Gastroesophageal sphincter (tissue), 4 donors: ENCODE measurements at places on chromosomes 7 and 10. TPM values are rescaled to one million over a fixed set of nuclear protein-coding genes. Genes with fewer than 3 reads are reported as not detected.
A peak's percentile ranks its signal among the peaks of the same experiment; 100 is the strongest.

DNA sequence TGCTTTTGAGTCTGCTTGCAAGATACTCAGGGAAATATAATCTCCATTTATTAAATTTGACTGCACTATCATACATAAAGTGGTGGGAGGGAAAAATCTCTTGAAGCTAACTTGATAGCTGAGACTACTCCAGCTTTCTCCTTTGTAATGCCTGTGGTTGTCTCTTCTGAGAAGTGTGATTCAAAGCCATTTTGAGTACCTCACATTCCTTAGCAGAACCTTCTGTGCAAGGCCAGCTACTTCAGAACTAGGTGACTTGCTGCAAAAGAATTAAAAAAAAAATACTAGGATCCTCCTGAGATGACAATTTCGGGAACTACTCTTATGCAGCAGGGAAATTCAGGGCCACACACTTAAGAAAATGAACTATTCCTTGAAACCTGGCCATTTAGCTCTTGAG, 294.8 kb downstream of the MDFIC start:
- ATAC-seq: no peak

IL15RA gene
- 20.2 TPM for total RNA-seq

NEUROD6 gene
- not detected for total RNA-seq

- no peak for ATAC-seq
Measured at GRCh38 chr10:88467835-88468485, 115.2 kb downstream of the RNLS start.

DNA sequence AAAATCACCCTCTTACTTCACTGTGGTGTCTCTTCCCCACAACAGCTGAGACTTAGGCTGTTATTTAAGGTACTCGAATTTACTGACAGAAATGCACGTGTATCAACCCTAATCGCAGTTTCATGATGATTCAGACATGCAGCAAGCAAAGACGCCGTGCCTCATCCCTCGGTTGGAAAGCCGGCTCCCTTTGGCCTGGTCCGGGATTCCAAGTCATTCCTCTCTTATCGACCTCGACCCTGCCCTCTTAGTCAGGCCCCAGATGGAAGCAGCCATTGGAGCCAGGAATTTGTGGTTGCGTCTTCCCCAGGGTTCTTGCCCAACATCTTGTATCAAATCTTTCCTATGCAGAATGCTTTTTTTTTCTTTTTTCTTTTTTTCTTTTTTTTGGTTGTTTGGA, 229.5 kb downstream of the GATA3 start:
- no peak for ATAC-seq

GRCh38 chr7:108479751-108480150, 23.5 kb upstream of the NRCAM start:
- no peak for ATAC-seq

DIP2C gene
- 40.8 TPM for total RNA-seq

GRCh38 chr7:23544913-23545354, 13.2 kb upstream of the TRA2A start:
- ATAC-seq: no peak

DNA sequence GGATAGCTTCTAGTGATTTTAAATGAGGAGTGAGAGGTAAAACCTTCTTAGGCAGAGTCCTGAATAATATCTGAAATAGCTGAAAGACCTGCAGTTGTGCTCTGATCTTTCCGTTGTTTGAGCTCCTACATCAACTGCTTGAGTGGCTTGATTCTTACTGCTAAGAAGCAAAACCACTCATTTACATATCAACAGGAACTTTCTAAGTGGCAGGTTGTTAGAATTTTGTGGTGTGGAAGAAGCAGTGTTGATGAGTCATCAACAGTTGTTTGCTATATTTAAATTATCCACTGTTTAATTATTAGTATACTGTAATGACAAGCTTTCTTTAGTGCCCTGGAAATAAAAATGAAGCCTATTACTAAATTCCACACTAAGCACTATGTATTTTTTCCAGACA, 689.5 kb downstream of the DNAJB9 start:
- no peak for ATAC-seq

MALRD1 gene
- 0.94 TPM for total RNA-seq

BAIAP2L1 gene
- 0.13 TPM for total RNA-seq

GRCh38 chr7:113289140-113289740, 170.9 kb upstream of the SMIM30 start:
- ATAC-seq: no peak

- no peak for ATAC-seq
Measured at GRCh38 chr7:114790521-114790920, 131.4 kb upstream of the MDFIC start.

GRCh38 chr7:65251851-65252620, 121.6 kb upstream of the ZNF92 start:
- ATAC-seq: peak; percentile 53

DNA sequence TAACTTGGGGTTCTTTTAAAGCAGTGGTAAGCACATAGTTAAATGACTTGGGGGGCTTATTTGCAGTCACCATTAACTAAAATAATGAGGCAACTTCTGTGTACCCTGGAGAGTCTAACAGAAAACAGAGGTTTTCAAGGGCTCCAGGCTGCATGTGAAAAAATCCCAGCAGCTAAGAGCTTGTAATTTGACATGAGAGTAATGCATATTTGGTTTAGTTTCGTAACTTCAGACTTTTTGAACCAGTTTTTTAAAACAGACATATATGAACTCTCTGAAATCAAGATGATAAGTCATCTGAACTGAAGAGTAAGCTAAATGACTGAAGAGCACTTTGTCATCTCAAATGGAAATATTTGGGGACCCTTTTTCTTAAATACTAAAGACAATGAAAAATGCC, 40.2 kb upstream of the IFRD1 start:
- ATAC-seq: no peak

ACBD7 gene
- total RNA-seq: not detected
